OCI-LY7 (cell line): ENCODE measurements at places on chromosomes 7 and 10.
A peak's percentile ranks its signal among the peaks of the same experiment; 100 is the strongest.

DNA sequence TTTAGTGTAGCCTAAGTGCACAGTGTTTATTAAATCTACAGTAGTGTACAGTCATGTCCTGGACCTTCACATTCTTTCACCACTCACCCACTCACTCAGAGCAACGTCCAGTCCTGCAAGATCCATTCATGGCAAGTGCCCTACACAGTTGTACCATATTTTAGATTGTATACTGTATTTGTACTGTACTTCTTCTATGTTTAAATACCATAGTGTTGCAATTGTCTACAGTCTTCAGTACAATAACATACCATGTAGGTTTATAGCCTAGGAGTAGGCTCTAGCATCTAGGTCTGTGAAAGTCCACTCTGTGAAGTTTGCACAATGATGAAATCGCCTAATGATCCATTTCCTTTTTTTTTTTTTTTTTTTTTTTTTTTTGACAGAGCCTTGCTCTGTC is 12.0 kb downstream of the EEPD1 start:
- no peak for DNase-seq

DNA sequence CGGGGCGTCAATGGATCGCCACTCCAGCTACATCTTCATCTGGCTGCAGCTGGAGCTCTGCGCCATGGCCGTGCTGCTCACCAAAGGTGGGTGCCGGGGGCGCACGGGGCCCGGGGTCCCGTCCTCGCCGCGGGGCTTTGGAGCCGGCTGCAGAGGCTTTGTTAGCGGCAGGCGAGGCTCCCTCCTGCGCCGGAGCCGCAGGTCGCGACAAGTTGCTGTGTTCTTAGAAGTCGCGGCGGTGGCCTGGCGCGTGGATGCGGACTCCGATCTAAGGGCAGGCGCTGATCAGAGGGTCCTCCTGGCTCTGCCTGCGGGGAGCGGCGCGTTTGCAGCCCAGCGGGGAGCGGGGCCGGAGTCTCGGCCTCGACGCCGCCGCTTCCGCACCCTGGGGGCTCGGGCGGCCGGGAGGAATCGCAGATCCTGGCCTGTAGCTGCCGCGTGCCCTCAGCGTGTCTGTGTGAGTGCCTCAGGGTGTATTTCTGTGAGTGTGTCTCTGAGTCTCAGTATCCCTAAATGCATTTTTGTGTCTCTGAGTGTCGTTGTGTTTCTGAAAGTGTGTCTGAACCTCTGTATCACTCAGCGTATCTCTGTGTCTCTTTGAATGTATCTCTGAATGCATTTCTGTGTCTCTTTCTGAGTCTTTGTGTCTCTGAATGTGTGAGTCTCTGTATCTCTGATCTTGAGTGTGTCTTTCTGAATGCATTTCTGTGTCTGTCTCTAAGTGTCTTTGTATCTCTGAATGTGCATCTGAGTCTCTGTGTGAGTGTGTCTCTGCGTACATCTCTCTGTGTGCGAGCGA is 766 bp downstream of the BAMBI start:
- peak; percentile 50 for DNase-seq

- no peak for DNase-seq
Measured at GRCh38 chr10:27911539-27911938, 87.3 kb downstream of the ODAD2 start.

GRCh38 chr7:5692845-5693278 is 88.6 kb downstream of the RNF216 start:
- DNase-seq = no peak

GRCh38 chr7:35003679-35004303 is 33.5 kb downstream of the DPY19L1 start:
- no peak for DNase-seq

- DNase-seq = no peak
Measured at GRCh38 chr7:69678494-69679187, 80.4 kb downstream of the AUTS2 start.

- no peak for DNase-seq
Measured at GRCh38 chr10:117248750-117249465, 8.0 kb downstream of the SLC18A2 start.
